ENCODE measurements at places on chromosomes 6 and 20.

DNA sequence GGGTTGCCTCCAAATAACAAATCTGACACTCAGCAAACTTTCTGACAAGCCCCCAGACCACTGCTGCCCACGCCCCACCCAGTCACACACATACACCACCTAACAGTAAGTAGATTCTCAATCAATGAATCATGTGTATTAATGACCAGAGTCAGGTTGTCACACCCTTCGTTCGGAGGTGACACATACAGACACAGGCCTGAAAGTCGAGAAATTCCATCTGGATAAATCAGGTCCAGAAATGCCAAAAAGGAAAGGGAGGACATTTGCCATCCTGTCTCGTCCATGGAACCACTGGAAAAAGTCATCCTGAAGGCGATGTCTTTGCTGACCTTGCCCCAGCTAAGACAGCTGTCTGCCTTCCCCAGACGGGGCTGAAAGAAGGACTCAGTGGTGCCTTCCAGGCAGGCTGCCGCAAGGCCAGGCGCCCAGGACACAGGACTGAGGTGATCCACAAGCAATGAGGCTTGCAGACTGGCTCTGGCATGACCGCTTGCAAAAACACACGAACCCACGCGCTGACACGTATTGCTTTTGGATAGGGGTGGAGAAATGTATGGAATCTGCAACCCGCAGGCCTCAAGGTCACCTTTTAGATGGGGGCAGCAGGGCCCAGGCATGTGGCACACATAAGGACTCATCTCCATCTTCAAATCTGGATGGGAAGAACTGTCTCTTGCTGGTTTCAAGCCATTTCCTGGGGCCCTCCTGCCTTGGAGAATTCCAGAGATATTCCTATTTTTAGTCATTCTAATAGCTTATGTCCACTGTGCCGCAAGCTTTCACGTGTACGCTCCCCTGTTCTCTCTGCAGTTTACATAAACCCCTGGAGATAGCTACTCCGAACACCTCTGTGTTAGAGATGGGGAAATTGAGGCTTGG is 9.0 kb downstream of the NFATC2 start:
- DNase-seq: no peak

GRCh38 chr6:163149279-163149848 is 265.2 kb upstream of the QKI start:
- DNase-seq: no peak

- DNase-seq: no peak
Measured at GRCh38 chr6:129385117-129385516, 324.9 kb downstream of the ARHGAP18 start.

DNA sequence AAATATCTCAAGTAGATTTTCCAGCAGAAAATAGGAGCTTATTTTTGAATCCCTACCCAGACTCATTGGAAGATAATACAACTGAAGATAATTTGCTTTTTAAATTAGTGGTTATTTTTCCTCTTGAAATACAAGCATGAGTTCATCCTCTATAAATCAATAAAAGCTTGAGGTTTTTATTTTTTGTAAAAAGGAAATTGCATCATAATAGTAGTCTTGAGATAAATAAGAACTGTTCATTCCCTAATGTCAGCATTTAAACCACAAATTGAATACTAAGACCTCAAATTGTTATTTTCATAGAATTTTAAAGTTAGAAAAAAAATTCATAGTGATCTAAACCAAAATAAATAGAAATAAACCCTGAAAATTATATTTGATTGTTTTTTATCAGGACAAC is 719.1 kb downstream of the CD109 start:
- no peak for DNase-seq

DNA sequence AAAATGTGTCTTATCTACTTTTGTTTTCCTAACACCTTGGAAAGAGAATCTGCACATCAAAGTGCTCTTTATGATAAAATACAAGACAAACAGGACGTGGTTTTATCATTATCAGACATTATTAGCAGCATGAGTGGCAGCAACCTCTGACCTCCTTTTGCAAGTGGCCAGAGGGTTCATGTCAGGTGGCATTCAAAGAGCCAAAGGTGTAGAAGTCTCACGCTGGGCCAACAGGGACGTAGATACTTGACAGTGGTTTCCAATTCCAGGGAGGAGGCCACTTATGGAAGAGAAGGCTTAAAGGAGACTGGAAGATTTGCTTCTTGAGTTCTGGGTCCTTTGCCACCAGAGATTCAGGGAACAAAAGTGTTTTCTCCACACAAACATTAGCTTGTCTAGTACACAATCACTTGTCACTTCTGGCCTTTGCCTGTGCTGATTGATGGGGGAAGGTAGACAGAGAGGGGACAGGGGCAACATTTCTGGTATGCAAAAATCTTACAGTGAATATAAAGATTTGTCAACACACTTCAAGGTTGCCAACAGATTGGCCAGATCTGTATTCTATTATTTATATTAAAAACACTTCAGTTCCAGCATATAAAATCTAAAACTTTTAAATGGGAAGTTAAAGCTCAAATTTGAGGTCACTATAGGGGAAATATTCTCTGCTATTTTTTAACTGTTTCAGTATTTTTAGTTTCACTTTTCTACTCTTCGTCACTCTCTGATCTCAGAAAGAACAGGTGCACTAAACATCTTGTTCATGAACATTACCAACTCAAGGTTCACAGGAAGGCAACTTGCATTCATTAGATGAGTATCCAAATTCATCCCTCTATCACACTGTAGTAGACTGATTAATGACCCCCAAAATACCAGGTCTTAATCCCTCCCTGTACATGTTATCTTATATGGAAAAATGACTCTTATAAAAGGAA is 52.1 kb upstream of the FBXO30 start:
- no peak for DNase-seq

GRCh38 chr20:46640536-46641311 is 10.5 kb downstream of the SLC13A3 start:
- no peak for DNase-seq

DNA sequence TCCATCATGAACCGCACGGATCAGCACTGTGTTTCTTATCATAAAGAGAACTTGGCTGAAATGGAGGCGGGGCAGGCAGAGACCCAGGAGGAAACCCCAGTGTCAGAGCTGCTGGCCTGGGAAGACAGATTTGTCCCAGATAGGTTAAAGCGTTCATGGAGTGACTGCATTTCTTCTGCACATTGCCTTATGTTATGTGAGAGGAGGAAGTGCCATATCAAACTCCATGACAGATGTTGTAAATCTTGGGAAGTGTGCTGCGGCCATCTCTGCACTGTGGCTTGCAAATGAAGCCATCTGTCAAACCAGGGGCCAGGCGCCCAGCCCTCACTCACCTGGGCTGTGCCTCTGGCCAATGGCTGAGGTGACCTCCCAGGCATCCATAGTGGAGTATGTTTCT is 163.0 kb downstream of the SLC24A3 start:
- no peak for DNase-seq

DNA sequence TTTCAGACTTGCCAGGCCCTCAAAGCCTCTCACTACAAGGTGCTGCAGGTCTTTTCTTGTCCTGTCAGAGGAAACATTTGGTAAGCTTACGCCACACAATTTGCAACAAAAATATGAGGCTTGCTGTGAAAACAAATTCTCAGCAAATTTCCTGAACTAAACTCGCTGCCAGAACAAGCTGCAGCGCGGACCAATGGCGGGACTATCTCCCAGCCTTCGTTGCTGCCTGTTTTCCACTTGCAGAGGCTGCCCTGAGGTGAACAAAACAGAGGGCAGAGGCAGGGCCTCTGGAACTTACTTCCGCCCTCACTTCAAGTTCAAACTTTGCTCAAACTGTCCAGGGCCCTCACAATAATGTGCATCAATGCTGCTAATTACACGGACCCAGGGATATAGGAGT is 12.4 kb downstream of the UQCC2 start:
- no peak for DNase-seq

- DNase-seq: no peak
Measured at GRCh38 chr6:163342571-163343539, 71.7 kb upstream of the QKI start.

DNA sequence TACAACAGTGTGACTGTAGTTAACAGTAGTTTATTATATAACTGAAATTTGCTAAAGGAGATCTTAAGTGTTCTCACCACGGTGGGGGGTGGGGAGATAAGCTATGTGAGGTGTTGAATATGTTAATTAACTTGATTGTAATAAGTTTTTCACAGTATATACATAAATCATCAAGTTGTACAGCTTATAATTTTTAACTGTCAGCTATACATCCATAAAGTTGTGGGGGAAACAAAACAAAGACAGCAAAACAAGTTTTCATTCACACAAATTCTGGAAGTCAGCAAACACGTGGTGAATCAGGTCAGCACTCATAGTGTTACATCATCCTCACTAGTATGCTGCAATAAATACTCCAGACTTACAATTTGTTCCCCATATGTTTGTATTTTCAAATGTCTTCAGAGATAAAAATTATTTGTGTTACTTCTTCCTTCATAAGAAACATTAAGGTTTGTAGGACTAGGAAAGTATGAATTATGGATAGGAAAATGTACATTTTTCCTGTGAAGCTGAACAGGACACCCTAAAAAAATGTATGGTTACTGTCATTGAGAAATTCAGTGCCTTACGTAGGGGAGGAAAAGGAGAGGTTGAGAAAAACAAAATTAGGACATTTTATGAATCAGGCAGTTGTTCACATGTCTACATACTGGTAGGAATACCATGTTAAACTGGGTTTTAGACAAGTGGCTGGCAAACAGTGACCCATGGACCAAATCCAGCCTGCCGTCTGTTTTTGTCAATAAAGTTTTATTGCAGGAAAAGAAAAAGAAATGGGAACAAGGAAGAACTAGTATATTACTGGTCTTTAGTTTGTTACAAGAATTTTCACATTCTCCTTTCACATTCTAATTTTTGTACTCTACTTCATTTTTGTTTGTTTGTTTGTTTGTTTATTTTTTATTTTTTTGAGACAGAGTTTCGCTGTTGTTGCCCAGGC is 6.0 kb downstream of the SUMO4 start:
- DNase-seq: no peak

- no peak for DNase-seq
Measured at GRCh38 chr6:123176706-123177105, 180.7 kb downstream of the CLVS2 start.

DNA sequence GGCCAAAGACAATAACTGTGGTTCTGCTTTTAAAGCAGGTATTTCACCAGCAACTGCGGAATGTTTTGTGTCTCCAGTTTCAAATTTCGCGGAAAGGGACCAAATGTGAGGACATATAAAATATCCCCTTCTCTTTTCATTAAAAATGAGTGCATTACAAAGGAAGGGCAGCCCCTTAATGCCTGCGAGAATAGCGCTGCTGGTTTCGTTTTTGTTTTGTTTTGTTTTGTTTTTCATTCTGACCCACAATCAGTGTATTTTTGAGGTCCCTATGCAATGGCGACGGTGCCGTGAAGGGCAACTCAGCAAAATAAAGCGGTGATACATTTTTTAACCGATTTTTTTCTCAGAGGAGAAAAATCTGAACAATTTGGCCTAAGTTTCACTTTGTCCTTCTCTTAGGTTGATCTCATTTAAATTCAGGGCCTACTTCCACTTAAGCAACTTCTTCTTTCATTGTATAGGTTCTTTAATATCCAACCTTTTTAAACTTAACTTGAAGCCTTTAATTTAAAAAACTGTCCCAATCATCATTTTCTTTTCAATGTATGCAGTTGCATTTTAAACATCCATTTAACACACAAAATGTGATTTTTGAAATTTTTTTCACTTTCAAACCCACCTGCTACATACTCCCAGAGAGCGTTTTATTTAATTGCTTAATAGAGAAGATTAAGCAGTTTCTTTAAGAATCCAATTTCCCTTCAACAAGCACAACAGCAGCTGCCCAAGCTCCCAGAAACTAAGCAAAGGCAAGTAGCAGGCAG is 2.9 kb upstream of the HIVEP2 start:
- no peak for DNase-seq

DNA sequence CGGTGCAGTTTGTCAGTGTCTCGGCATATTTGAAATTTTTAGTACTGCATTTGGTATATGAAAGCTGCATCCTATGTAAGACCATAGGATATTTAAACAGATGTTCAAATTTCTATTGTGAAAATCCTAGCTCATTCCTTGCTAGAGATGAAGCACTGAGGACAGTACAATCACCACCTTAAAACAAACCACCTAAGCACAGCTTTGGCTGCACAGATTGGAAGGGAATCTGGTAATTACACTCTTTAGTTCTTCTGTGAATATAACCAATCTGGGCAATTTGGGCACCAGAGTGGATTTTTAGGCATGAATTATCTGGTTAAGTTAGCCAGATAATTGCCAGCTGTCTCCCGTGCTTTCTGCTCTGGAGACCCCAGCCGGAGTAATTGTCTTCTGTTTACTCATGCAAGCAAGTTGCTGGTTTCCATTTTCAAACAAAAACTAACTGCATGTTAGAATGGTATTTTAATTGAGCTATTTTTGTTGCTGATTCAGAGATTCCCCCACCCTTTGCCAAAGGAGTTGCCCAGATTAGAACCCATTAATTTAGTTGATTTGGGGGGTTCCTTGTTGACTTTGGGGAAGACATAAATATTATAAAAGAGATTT is 36.9 kb downstream of the E2F3 start:
- DNase-seq: no peak

DNA sequence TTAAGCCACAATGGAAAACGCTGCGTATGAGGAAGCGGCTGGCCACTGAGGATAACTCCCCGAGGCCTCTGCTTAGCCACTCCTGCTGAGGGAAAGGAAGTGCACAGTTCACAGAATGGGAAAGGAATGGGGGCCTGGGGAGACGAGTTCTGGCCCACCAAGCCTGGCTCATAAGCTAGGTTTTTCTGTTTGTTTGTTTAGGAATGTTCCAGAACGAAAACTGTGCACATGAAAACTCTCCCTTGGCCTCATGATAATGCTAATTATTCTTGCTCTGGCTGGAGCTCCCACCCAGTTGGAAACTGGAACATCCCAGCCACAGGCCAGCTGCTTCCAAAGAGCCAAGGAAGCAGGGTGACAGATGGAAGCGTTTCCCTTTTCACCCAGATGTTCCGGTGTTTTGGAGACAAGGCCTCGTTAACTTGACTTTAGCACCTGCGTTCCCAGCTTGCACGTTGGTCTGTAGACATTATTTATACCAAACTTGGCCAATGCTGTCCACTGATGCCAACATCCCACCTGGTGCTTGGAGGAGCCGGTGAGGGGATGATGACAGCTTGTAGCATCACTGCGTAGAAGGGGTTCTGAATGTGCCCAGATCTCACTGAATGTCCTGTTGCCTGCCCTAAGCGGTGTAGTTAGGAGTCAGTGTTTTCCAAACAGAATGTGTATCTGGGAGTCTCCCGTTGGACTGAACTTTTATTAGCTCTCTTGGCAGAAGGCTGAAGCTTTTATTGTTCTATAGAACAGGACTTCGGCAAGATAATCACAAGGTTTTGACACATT is 34.5 kb downstream of the APCDD1L start:
- DNase-seq: peak; percentile 82

GRCh38 chr20:32344835-32345506 is 13.2 kb upstream of the ASXL1 start:
- DNase-seq: no peak

Measured in hindlimb muscle (tissue), 1 donor.